Renal pelvis (tissue), 12 donors: ENCODE measurements at places on chromosomes 12 and 14. TPM values are rescaled to one million over a fixed set of nuclear protein-coding genes. Genes with fewer than 3 reads are reported as not detected.

GRCh38 chr12:11805043-11805442, 155.6 kb downstream of the ETV6 start:
- no peak for DNase-seq

DNA sequence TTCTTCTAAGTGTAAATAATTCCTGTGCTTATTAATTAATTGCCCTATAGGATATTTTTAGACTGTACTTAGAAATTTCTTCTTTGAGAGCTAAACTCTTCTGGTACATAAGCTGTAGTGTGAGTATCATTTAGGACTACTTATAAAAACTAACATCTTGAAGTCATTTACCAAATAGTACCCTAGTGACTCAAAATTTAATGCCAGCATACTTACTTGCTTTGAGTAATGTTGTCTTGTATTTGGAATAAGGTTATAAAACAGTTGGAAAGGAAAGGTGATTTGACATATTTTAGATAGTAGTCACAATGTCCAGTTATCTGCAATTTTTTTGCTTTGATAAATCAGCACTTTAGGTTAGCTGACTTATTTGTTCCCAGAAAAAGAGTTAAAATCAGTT, 39.1 kb downstream of the SPATA7 start:
- DNase-seq = no peak

- no peak for DNase-seq
These were observed 170.6 kb upstream of the PWP1 start for GRCh38 chr12:107514887-107515445.

Gene PRH2
- 0.37 TPM for polyA plus RNA-seq

GRCh38 chr12:128388461-128389000, 121.6 kb downstream of the TMEM132C start:
- DNase-seq = peak; percentile 83

DNA sequence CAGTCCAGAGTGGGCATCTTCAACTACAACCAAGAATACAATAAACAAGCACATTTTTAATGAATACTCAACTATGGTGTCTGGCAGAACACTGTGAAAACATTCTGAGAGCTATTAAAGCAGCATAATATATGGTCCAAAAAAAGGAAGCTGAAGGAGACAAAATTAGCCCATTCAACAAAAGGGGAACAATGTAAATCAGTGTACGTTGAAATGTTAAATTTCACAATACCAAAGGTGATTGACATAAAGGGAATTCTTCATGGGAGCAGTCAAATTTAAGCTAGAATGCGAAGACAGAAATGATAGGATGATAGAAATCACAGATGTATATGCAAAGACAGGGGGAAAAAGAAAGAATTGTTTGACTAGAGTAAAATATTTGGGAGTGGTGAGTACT, 41.3 kb upstream of the SYCP3 start:
- DNase-seq = no peak
